ENCODE measurements at places on chromosomes 11 and 22.

DNA sequence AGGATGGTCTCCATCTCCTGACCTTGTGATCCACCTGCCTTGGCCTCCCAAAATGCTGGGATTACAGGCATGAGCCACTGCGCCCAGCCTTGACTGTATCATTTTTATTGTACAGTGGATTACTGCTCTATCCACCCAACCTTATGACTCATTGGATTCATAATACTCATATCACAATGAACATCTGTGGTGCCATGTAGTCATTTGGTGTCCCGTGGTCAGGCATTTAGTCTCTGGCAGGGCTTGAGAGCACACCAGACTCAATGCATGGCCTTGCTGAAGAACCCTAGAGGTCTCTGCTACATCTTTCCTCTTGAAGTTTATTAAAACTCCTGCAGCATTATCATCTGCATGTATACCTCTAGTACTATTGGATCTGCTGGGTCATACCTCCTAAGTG, 98.0 kb upstream of the LDLRAD3 start:
- no peak for DNase-seq

GRCh38 chr11:120768949-120769348, 255.0 kb upstream of the TBCEL start:
- DNase-seq: no peak

DNA sequence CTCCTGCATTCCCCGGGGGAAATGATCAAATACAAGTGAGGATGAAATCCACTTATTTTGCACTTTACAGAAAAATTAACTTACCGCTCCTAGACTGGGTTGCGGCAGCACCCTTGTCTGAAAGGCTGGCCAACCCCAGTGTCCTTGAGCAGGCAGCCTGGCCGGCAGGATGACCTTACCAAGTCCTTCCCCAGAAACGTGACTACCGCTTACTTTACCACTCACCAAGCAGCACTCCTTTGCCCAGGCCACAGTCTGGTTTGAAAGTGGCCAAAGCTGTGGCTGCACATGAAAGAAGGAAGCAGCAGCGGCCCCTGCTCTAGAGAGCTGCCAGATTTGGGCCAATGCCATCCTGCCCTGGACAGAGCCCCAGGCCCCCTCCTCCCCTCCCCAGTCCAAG, 20.3 kb downstream of the MYH9 start:
- DNase-seq: no peak

DNA sequence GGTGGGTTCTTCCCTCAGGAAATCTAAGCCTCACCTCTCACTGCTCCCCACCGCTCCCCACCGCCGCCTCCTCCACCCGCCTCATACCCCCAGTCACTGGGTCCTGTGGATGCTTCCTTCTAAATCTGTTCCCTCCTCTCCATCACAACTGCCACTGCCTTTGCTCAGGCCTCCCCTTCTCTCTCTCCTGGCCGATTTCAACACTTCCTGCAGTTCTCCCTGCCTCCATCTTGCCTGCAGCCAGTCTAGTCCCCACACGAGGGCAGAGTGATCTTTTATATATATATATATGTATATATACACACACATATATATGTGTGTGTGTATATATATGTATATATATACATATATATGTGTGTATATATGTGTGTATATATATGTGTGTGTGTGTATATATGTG, 27.8 kb downstream of the CREB3L1 start:
- no peak for DNase-seq

- no peak for DNase-seq
Measured at GRCh38 chr11:128559496-128560103, 27.8 kb downstream of the ETS1 start.

DNA sequence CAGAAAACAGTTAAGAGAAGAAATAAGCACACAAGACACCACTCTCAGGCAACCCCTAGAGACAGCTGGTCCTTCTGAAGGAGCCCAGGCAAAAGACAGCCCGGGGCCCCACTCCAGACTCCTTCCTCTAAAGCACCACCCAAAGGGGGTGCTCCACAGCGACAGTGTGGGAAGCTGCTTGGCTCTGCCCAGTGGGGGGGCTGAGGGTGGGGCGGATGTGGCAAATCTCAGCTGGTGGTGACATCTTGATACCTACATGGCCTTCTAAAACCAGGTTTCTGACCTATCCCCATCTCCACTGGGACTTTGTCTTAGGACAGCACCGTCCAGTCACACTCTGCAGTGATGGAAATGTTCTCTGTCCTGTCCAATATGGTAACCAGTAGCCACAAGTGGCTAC, 10.2 kb upstream of the APOA1 start:
- DNase-seq: no peak
